NT2/D1 (cell line): ENCODE measurements at places on chromosomes 2 and 18.

DNA sequence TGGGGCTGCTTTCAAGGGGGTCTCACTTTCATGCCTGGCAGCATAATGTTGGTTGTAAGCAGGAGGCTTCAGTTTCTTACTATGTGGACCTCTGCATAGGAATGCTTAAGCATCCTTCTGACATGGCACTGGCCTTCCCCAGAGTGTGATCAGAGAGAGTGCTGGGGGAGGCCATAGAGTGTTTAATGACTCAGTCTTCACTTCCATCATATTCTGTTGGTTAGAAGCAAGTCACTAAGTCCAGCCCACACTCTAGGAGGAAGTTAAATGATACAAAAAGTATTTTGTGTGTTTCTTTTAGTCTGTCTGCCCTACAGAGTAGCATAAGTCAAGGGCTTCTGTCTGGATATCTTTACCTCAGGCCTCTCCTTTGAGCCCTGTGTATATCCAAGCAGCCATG is 64.9 kb downstream of the GALNT1 start:
- no peak for DNase-seq

DNA sequence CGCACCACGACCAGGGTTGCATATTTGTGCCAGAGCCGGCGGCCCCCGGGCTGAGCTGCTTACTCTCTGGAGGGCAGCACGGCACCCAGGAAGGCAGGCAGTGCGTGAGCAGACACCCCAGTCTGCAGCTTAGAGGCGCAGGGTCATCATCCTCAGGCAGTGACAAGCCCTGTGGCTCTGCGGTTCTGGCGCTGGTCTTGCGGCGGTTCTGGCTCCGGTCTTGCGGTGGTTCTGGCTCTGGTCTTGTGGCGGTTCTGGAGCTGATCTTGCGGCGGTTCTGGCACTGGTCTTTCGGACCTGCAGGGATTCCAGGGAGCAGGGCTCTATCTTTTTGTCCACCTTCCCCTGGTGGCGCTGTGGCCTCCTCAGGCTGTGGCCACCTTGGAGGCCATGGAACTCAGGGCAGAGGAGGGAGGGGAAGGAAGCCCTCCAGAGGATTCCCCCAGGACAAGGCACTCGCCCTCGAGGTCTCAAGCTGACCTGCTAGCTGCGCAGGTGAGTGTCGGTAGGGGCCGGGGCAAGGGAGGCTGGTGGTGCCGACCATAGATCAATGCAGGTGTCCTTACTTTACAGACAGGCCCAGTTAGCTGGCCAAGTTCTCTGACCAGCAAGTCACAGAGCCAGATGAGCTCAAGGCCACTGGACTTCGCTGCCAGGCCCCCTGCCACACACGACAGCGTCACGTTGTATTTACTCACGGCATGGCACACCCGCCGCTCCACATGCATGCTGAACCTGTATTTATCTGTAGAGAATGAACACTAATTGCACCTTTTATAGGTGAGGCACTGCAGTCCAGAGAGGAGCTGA is 14.9 kb downstream of the ESPNL start:
- DNase-seq = no peak

GRCh38 chr2:68537809-68538208 is 70.4 kb downstream of the APLF start:
- no peak for DNase-seq

GRCh38 chr2:223000872-223001796 is 50.9 kb upstream of the KCNE4 start:
- no peak for DNase-seq

- no peak for DNase-seq
These were observed 48.6 kb downstream of the TMEM18 start for GRCh38 chr2:628651-629050.

DNA sequence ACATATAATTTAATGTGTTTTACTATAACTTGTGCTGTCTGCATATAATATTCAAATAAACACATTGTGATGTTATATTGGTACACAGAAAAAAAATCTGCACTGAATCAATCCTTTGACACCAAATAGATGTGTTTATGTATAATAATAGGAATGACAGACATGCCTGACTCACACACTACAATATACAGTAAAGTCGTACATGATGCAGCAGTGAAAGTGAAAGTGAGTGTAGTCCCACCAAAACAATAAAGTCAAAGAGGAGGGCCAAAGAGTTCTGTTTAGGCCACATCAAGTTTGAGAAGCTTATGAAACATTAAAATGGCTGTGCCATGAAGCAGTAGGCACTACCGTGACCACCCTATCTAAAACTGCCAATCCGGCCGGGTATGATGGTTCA is 8.2 kb upstream of the RBM44 start:
- DNase-seq = no peak

GRCh38 chr2:107584577-107584976 is 242.1 kb upstream of the RGPD4 start:
- no peak for DNase-seq
